GM12891 (cell line): ENCODE measurements at places on chromosomes 7 and 10.
A peak's percentile ranks its signal among the peaks of the same experiment; 100 is the strongest.

- no peak for DNase-seq
Observed at GRCh38 chr7:158732494-158733219, 28.1 kb upstream of the NCAPG2 start.

DNA sequence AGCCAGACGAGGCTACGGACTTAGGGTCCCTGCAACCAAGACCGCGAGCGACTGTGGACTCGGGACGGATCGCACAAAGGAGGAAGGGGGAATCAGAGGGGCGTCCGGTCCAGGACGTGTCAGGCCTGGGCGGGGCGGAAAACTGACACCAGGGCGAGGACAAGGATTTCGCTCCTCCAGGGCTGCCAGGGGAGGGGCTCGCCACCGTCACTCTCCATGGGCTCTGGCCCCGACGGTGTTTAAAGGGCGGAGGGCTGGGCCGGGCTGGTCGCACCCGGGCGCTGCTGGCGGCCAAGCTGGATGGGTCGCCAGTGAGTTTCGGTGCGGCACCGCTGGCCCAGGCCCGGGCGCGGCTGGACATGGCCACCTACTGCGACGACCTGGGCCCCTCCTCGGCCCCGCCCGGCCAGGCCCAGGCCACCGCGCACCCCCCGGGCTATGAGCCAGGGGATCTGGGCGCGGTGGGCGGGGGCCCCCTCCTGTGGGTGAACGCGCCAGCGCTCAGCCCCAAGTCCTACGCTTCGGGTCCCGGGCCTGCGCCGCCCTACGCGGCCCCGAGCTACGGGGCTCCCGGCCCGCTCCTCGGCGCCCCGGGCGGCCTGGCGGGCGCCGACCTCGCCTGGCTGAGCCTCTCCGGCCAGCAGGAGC lies at the start of gene FOXI2:
TSS of gene FOXI2 (plus strand) at position 271 of the 648 bp plus-strand sequence. CDS start at position 360, 89 bp downstream.
- no peak for DNase-seq

DNA sequence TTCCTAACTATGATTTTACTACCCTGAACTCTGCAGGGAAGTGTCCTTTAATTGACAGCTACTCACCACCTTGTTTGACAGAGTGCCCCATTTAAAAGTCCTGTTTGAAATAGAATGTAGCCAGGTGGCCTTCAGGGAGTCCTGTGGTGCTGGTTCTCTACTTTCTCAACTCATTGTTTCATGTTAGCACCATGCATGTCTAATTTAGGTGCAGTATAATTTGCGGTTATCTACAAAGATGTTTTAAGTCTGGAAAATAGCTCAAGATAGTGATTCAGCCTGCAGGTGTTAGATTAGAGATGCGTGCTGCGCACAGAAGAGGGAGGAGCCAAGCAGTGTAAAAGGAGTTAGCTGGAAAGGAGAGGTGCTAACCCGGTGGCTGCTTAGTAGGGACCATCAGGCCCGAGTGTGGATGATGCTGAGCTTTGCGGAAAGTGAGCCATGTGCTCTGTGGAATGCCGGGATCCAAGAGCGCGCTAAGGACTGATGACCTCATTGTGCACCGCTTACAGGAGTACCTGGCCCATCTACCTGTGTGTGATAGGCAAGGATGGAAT lies 1.2 kb downstream of the CCM2 start:
- no peak for DNase-seq

GRCh38 chr10:15684768-15685167 lies 35.0 kb downstream of the ITGA8 start:
- DNase-seq, result no peak

DNA sequence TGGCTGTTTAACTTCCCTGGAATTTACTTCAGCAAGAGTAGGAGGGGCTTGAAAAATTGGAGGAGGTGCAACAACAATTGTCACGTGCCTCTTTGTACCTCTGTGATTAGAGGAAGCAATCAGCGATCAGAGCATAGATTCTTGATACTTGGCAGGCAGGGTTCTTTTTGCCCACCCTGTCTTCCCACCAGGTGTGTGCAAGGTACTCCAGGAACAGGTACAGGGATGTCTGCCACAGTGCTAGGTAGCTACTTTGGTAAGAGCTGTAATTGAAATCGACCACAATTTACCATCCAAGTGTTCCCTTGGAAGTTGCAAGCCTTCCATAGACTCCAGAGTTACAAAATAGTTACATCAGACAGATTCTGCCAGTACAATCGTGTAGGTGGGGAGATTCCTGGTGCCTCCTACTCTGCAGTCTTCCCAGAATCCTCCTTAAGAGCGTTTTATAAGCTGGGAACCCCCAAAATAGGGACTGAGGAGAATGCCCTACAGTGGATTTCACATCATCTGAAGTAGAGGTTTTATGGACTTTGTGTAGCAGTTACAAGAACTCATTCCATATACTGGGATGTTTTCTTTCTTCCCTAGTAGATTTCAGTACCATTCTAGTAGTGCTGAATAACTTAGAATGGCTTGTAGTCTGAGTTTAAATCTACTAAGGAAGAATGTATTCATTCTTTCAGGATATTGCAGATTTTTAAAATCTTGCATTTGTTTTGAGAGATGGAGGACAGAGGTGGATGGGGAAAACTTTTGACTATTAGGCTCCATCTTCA lies 101.9 kb downstream of the EXOC4 start:
- no peak for DNase-seq

DNA sequence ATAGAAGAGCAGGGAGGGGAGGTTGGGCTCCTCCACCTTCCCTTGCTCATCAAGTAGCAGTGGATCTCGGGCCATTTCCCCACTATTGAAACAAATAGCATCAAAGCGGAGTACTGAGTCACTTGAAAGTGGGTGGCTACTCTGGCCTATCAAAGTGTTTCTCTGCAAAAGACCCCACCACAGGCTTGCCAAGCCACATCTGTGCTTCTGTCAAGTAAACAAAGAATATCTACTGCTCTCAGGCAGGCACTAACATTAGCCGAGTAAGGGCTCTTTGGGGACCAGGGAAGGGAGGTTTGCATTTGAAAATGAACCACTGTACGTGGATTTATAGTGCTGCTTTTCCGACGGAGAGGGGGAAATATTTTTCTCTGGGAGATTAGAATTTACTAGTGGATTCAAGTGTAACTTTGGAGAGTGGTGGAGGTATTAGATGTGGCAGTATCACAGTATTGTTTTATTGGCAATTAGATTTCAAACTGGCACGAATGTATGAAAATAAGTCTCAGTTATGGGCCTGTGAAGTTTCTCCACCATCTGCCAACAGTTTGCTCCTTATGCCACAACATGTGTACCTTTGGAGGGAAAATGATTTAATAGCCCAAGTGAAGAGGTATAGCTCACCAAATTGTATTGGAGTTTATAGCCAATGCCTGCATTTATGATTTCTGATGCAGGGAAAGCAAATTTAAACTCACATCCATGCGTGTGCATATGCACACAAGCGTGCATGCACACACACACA lies 97.5 kb downstream of the RPS24 start:
- no peak for DNase-seq

- no peak for DNase-seq
Observed at GRCh38 chr10:122060250-122060649, 71.3 kb downstream of the TACC2 start.

- peak; percentile 40 for DNase-seq
Observed at GRCh38 chr10:70324339-70324861, 40.6 kb upstream of the NPFFR1 start.

DNA sequence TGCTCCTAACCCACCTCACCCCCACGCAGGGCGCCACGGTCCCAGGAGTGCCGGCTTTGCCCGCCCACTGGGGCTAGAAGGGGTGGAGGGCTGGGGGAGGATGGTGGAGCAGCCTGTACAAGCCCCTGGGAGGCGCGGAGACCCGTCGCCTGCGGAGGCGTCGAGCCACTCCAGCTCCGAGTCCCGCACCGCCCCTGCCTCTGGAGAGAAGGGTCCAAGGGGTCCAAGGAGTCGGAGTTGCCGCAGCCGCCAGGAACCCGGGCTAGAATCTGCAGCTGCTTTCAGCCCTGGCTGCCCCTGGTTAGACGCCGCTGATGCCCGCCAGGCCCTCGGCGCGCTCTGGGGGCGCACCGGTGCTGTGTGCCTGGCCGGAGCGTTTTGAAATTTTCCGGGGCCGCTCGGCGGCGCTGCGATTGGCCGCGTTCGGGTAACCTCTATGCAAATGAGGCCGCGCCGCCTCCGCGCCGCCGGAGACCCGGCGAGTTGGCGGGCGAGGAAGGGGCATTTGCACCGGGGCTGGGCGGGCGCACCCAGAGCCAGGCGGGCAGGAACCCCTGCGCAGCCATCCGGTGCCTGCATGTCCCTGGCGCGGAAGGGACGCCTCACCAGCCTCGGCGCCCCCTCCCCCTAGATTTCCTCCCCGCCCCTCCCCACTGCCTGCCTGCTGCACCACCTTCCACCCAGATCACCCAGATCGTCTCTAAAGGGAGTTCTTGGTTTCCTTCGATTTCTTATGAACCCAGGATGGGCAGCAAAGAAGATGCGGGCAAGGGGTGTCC lies at the start of gene HMX2:
TSS of gene HMX2 (plus strand) at position 502 of the 779 bp plus-strand sequence. CDS start at position 745, 243 bp downstream.
- DNase-seq, result no peak

- DNase-seq, result peak; percentile 41
Observed at GRCh38 chr7:71735961-71736556, 604.1 kb downstream of the GALNT17 start.

- DNase-seq, result no peak
Observed at GRCh38 chr10:80613466-80614170, 75.9 kb downstream of the SH2D4B start.

- no peak for DNase-seq
Observed at GRCh38 chr10:116740971-116741370, 1.4 kb downstream of the HSPA12A start.

- no peak for DNase-seq
Observed at GRCh38 chr7:67346126-67346525, 349.5 kb downstream of the TYW1 start.

DNA sequence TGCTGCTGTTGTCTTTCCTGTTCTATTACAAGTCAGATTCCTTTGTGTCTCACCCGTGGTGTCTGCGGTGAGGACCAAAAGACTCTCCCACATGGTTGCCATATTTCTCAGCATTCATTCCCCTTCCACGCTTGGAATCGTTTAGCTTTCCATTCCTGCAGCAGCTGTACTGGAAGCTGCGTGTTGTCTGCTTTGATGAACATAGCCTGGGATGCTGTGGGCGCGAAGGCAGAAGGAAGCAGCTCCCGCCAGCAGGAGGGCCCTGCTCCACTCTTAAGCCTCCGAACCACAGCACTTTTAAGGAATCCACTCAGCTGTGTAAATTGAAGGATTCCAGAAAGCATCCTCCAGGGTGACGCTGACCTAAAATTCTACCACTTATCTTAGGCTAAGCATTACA lies 303.6 kb upstream of the PITRM1 start:
- no peak for DNase-seq

DNA sequence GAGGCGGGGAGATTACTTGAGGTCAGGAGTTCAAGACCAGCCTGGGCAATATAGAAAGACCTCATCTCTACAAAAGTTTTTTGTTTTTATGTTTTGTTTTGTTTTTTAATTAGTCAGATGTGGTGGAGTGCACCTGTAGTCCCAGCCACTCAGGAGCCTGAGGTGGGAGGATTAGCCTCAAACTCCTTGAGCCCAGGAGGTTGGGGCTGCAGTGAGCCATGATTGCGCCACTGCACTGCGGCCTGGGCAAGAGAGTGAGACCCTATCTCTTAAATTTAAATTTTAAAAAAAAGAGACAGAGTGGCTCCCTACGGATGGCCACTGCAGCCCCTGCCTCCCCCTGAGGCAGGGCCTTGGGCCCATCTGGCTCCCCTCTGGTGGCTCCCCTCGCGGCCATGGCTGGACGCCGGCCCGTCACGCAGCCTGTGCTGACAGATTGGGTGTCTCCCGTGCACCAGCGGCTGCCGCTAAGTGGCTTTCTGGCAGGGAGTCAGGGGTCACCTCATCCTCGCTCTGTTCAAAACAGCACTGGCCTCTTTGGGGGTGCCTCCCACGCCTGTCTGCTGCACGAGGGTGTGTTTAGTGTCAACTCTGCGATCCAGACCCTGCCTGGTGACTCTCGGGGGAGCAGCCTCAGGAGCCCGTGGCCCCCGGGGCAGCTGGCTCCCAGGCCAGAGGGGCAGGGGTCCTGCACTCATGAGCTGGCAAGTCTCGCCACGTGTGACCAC lies 44.4 kb upstream of the ELN start:
- DNase-seq, result no peak

- DNase-seq, result no peak
Observed at GRCh38 chr10:79234391-79235315, 112.6 kb upstream of the PPIF start.

DNA sequence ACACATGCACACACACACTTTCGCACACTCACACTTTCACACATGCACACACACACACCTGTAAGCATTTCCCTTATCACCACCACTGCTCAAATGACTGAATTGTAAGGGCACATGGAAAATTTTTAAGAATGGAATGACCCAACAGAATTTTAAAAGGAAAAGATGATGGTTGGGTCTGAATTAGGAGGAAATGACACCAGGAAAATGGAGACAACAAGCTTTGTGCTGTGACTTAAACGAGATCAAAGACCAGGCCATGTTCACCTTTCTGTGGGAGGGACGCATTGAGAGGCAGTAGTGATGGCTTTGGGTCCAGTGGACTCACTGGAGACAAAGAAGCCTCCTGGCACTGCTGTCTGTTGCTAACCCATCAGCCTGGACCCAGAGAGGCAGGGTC lies 16.7 kb upstream of the C10orf71 start:
- no peak for DNase-seq

GRCh38 chr10:32372000-32372875 lies 25.3 kb upstream of the EPC1 start:
- DNase-seq, result no peak

DNA sequence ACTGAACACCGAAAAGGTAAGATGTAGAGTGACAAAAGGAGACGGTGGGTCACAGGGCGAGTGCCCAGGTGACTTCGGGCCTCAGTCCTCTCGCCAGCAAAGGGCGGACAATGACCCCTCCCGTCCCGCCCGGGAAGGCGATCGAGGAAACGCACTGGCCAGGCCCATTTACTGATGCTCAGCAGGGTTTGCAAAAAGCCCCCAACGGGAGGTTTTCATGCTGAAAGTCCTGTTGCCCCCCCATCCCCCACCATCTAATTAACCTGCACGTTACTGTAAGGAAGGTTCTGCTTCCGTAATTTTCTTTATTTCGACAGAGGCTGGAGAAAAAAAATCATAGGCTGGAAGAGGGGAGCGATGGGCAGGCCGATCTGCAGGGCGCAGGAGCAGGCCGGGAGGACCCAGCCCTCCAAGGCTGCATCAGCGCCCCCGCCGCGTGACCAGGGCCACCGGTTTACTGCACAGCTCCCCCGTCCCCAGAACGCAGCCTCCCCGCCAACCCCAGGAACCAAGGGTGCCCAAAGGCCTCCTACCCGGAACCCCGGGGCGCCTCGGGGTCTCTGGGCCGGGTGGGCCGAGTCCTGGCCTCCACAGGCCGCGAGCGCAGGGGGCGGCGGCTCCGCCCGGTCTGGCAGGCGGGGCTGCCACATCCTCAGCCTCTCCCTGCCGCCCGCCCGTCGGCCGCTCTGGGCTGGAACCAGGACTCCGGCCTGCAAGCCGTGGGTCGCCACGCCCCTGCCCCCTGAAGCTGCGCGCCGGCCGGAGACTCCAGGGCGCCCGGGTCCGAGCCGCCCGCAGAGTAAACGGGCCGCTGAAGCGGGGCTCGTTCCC lies 613 bp downstream of the OAT start:
- DNase-seq, result peak; percentile 39

DNA sequence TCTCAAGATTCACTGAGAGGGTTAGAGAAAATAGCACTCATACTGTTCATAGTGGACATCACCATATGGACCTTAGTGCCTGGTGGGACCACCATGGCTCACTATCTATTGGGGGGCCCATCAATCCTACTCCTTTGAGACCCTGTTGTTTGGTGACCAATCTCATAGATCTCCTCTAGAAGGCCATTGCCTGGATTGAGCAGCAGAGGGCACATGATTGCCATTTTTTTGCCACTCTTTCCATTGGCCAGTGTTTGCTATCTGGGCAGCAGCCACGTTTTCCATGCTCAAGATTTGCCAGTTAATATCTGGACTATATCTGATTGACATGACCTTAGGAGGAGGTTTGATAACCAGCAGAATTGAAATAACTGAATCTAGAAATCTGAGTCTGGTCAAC lies 244.5 kb downstream of the ITGB1 start:
- no peak for DNase-seq
